ENCODE measurements at places on chromosomes 16 and 17. TPM values are rescaled to one million over a fixed set of nuclear protein-coding genes. Genes with fewer than 3 reads are reported as not detected.

DNA sequence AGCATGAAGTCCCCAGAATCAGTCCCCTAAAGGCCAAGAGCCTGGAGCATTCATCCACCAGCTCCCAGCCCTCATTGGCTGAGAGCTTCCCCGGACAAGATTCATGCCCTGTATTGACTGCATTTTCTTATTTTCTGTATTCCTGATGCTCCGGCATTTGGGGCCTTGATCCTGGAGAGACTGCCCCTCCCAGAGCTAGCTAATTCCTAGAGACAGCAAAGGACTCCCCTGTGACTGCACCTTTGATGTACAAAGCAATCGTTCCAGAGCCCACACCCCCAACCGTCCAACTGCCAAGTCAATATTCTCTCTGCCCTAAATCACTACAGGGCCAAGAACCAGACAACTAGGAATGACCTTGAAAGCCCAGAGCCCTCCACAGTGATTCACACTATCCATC is 93.4 kb upstream of the CDH5 start:
- DNase-seq = no peak

DNA sequence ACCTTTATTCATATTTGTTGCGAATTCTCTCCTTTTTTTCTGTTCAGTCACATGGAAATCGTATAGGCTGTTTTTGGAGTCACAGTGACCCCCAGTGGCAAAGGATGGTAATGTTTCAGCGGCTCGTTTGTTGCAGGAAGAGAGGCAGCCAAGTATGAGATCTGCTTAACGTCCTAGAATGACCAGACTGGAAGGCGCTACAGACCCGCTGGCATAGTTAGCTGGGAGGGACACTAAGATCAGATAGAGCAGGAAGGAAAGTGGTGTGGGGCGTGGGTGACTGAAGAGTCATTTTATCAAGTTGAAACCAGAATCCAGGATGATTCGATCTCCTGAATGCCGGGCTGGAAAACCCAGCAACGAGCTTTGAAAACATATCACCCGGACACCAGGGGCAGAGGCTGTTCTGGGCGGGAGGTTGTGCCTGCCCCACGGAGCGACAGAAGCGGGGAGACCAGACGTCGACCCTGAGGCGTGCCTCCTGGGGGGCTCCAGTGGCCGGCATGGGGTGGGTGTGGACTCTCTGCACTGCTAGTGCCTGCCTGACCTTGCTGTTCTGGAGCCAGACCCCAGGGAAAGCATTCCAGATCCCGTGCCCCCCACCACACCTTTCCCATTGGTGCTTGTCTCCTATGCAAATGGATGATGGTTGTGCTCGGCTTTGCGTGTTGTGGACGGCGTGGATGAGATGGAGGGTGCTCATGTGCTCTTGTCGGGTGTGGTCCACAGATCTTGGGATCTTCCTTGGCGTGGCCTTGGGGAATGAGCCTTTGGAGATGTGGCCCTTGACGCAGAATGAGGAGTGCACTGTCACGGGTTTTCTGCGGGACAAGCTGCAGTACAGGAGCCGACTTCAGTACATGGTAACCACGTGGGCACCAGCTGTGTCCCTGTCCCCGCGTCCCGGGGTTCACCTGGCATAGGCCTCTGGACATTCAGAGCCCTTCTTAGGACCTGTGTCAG is 7.7 kb downstream of the IL34 start:
- peak; percentile 59 for DNase-seq

GRCh38 chr16:6335072-6335471 is 997.6 kb upstream of the RBFOX1 start:
- DNase-seq = peak; percentile 2

DNA sequence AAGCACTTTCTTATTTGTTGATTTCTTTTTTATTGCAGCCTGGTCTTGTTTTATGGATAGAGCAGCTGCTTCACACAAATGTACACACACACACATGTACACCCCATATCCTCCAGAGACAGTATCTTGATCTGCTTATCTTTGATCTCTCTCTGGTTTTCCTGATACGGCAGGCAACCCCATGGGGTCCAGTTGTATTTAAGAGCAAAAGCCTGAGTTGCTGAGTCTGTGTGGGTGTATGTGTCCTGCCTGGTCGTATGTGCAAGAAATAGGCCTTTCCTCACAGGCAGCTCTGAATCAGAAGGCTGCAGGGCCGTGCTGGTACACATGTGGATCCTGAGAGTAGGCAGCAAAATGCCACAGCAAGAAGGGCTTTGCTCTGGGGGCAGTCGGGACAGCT is 14.6 kb upstream of the LGALS9 start:
- no peak for DNase-seq

- DNase-seq = no peak
Observed at GRCh38 chr17:20234276-20234675, 225.1 kb downstream of the SPECC1 start.

GRCh38 chr16:24896439-24896838 is 50.7 kb downstream of the SLC5A11 start:
- no peak for DNase-seq

DNA sequence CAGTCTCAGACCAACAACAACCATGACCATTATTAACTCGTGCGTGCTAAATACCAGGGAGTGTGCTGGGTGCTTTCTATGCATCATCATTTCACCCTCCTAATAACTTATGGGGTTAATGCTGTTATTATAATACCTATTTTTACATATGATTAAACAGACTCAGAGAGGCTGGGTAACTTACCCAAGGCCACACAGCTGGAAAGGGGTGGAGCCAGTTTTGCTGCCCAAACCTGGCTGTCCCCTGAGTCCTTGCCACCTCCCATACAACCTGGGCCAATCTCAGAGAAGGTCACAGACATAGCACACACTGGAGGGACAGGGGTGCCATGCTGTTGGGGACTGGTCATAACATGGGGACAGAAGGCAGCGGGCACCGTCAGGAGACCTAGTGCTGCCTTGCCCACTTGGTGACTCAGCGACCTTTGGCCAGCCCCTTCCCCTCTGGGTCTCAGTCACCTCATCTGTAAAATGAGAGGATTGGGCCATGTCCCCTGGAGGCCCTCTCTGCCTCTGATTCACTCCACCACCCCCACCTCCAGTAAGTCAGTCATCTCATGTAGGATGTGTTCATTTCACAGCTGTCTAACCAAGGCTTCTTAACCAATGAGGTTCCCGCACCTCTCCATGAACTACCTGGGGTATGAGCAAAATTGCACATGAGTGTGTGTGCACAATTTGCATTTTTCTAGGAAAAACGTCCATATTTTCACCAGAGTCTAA is 11.4 kb upstream of the FADS6 start:
- DNase-seq = no peak

DNA sequence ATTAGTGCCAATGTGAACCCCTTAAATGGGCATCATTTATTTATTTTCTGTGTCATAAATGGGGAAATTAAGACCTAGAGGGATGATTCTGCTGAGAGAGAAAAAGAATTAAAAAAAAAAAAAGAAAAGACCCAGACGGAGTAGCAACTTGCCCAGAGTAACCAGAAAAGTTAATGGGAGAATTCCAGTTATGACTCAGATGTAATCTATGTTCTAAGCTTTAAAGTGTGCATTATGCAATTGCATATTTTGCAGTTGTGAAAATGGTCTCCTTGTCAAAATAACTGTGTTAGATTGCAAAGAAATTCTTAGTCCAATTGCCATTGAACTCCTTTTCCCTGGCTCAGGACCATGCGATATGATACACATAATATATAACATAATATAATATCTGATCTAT is 38.6 kb upstream of the TBX2 start:
- DNase-seq = peak; percentile 83

- peak; percentile 77 for DNase-seq
Observed at GRCh38 chr17:76050538-76051467, 21.5 kb downstream of the SRP68 start.

- no peak for DNase-seq
Observed at GRCh38 chr16:5235119-5235518, 137.5 kb upstream of the EEF2KMT start.

DNA sequence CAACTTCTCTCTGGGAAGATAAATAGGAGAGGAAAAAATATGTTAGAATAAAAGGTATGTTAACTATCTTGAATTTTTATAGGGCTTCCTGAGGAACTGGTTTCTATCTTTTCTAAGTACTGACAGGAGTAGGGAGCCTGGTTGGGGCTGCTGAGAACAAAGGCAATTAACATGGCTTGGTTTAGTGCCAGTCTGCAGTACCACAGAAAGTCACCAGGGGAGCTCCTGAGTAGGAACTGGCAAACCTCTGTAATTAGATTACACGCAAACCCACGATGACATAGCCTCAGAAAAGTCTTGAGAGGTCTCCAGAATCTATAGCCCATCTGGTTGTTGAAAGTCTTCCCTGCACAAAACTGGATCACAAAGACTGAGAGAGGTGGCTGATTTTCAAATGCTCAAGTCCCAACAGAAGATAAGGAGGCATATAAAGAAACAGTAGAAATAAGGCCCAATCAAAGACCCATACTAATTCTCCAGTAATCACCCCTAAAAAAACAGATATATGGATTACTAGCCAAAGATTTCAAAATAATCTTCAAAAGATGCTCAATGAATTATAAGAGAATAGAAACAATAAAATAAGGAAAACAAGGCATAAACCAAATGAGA is 11.7 kb upstream of the CNTNAP4 start:
- DNase-seq = peak; percentile 23

- no peak for DNase-seq
Observed at GRCh38 chr16:11211977-11212797, 43.8 kb downstream of the SOCS1 start.

- DNase-seq = no peak
Observed at GRCh38 chr17:82664701-82665182, 16.5 kb upstream of the WDR45B start.

DNA sequence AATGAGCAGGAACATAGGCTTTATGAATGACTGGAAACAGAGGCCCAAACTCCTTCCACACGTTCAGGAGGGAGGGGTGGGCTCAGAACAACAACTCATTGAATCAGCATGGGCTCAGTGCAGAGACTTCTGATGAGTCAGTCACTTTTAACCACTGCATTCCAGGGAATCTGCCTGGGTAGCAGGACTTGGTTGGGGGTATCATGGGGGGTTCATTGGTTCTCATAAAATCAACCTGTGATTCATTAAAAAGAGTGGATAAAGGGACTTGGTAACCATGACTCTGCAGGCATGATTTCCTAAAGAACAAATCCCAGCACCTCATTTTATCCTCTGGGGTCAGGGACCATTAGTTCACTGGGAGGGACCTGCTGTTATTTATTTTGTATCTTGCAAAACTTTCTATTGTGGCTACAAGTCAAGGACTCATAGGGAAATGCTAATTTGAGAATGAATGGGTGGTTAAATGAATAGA is 13.8 kb downstream of the ITGB3 start:
- DNase-seq = no peak

DNA sequence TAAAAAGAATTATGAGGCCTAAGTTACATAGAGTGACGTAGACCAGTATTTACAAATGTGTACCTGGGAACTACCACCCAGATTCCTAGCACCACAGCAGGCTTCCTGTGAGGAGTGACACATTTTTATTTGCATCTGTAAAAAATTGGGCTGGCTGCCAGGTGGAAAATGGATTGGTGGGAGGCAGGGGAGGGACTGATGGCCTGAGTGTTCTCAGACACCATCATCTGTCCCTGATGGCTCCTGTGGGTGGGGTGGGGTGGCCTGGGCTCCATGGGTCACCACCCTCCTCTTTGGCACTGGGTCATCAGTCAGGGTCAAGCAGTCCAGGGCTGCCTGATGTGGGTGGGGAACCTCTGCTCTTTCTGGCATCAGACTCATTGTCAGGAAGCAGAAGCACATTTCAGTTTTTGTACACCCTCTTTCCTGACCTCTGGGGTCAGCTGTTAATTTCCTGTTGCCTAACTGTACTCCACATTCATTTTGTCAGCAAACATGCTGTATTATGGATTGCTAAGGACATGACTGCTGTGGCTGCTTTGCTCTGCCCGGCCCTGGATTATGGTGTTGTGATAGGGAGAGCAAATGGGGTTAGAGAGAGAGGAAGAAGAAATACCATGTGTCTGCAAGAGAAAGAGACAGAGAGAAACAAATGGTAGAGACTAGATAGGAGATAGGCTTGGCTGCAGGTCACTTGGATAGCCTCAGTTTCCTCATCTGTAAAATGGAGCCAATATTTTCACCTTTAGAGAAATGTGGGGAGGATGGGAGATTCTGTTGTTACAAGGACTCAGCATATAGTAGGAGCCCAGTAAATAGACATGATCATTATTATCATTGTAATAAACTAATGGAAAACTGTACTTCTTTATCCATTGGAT is 11.6 kb upstream of the MFAP4 start:
- peak; percentile 71 for DNase-seq

DNA sequence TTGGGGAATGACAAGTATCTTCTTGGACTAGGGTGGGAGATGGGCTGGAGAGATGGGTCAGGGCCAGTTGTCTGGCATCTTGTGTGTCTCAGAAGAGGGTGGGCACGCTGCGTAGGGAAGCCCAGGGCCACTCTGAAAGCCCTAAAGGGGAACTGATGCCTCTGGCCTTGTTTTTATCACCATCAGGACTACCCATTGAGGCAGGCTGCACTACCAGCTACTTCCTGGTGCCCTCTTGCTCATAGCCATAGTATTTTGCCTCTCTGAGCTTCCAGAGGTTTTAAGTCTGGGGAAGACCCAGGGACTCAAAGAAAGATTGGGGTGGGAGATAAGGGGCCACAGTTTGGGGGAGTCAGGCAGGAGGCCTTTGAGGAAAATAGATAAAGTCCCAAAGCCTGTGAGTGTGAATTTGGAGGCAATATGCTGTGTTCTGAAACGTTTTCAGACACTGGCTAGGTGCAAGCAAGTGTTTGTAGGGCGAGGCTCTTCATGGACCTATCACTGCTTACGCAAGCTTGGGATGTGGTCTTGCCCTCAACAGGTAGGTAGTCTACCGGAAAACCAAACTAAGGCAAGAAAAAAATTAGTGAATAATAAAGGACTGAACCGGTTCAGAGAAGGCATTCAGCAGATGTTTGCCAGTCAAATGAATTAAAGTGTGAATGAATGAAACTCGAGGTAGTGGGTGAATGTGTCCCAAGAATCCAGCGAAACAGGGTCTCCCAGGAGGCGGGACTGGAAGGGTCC is 688 bp upstream of the ITGB3 start:
- no peak for DNase-seq

- DNase-seq = no peak
Observed at GRCh38 chr17:33338242-33338641, 45.1 kb upstream of the ASIC2 start.

GRCh38 chr16:69466547-69466946 is 42.1 kb downstream of the CYB5B start:
- DNase-seq = no peak

GRCh38 chr16:85273293-85273692 is 161.0 kb upstream of the CIBAR2 start:
- no peak for DNase-seq

GRCh38 chr16:22418826-22419225 is 44.4 kb upstream of the CDR2 start:
- no peak for DNase-seq

- no peak for DNase-seq
Observed at GRCh38 chr17:78147315-78147998, 1.3 kb downstream of the C17orf99 start.

The DNAI2 gene
- not detected for total RNA-seq

The NLRC3 gene
- not detected for total RNA-seq

The SYNGR3 gene
- total RNA-seq = 4.5 TPM

The OTOP3 gene
- not detected for total RNA-seq

The SLFN12L gene
- total RNA-seq = not detected

The IL17C gene
- total RNA-seq = not detected

The TNFRSF13B gene
- not detected for total RNA-seq

The ZDHHC1 gene
- total RNA-seq = 12.8 TPM

The TGFB1I1 gene
- 15.3 TPM for total RNA-seq

The PIRT gene
- not detected for total RNA-seq

The SCGB1C2 gene
- total RNA-seq = not detected

The TMEM204 gene
- not detected for total RNA-seq

The PLCD3 gene
- 138 TPM for total RNA-seq

The ARSG gene
- 4.0 TPM for total RNA-seq

The ABCA5 gene
- 3.8 TPM for total RNA-seq

Data from PC-9 (cell line).